Skeletal muscle cell (primary cell): ENCODE measurements at places on chromosomes 4 and X.

DNA sequence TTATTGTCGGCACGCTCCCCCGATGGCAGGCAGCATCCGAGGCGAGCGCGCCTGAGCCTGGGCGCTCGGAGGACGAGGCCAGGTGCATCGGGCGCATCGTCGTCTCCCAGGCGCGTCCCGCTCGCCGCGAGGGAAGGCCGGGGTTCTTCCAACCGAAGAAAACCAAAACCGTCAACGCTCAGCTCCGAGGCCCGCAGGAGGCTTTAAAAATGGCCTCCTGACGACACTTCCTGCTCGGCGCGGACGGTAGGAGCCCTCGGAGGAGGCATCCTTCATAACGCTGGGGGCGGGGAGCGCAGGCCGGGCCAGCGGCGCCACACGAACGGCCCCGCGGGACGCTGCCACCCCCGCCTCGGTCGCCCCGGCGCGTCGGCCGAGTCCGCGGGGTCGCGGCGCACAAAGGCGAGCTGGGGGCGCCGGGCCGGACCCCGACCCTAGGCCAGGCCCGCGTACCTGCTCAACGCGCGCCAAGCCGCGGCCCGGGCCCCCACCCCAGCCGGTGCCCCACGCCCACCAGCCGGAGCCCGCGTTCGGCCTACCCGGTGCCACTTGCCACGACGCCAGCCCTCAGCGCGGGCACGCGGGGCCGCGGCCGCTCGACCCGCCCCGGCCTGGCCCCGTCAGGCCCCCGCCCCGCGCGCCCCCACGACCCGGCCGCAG lies 501 bp downstream of the ZNF518B start:
- DNase-seq = peak; percentile 18

- DNase-seq = no peak
These were observed 51.4 kb upstream of the VCX3B start for GRCh38 chrX:8413279-8413678.

- DNase-seq = no peak
These were observed 24.5 kb upstream of the RNF212 start for GRCh38 chr4:1137850-1138249.

DNA sequence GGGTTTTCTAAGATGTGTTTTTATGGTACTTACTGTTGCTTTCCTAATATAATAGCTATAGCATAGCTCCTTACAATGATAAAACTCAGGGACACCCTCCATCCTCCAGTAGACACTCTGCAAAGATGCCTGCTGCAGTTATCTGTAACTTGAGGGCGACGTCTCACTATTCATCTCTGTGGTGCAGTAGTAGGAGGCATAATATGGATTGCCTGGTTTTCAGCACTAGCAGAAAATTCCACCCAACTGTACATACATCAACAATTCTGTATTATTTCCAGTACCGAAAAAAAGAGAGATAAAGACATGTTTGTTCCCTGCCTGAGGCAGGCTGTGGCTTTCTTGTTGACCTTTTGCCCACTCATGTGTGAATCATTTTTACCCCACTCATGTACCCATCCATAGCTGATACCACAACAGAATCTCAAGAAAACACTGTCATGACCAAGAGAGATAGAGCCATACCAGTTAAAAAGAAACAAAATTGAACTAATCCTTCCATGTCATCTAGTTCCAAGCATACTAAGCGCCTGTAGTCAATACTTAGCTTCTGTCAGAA lies 220.1 kb downstream of the RAB28 start:
- DNase-seq = no peak

GRCh38 chr4:142083264-142083663 lies 446.9 kb downstream of the IL15 start:
- DNase-seq = no peak

DNA sequence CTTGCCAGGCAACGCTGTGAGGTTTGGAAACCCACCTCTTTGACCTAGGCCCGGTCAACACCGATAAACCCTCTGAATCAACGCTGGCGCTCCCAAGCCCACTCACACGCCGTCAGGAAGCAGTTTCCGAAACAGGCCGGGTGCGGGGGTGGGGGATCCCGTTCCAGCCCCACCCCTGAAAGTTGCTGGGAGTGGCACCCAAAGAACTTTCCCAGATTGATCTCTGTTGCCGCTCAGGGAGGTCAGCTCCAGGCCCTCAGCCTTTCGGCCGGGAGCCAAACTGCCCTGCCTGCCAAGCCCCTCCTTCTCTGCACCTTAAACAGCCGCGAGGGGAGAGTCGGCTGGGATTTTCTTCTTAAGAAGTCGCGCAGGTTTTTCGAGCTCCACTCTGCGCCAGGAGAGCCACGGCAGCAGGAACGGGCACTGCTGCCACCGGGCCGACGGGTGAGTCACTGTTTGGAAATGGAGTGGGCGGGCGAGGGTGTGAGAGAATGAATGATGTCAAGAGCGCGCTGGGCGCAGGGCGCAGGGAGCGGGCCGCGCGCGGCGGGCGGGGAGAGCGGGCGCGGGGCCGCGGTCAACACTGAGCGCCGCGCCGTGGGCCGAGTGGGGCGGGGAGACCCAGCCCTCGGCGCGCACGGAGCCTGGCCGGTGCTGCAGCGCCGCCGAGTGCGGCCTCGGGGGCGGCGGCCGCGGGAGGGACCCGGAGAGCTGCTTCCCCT lies at the start of gene SGMS2:
Gene SGMS2 (plus strand): TSS at position 583 of the 722 bp plus-strand sequence. CDS start 70,622 bp downstream, outside the sequence.
- peak; percentile 75 for DNase-seq

DNA sequence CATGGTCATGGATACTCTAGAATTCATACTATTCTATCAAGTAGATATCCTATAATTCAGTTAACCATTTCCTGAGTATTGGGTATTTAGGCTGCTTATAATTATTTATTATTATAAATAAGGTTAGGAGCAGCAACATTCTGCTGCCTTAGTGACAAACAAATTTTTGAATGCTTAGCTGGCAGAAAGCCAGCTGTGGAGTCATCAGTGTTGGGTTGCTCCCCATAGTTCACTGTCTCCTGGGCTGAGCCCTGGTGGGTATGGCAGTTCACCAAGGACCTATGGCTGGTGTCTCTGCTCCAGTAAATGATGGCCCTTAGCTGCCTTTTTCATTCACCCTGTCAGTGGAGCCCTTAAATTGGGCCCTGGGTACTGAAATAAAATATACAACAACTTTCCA lies 61.8 kb downstream of the SMARCA5 start:
- DNase-seq = no peak

- DNase-seq = no peak
These were observed 100.3 kb upstream of the RPL34 start for GRCh38 chr4:108519911-108520601.

- DNase-seq = no peak
These were observed 1851.3 kb upstream of the PCDH7 start for GRCh38 chr4:28868841-28869240.

DNA sequence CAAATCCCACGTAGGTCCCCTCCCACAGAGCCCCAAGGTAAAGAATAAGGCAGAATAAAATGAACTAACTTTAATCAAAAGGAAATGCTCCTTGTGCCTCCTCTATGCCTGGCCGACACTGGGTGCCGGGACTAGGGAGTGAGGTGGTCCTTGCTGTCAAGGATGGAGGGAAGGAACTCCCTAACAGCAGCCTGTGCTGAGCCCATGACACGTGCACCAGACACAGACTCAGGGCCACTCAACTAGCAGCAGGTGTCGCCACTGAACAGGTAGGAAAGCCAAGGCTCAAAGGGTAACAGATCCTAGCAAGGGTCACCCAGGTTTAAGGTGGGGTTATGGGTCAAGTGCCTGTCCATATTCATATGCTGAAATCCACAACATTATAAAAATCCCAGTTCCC lies 29.2 kb downstream of the MSX1 start:
- DNase-seq = no peak

DNA sequence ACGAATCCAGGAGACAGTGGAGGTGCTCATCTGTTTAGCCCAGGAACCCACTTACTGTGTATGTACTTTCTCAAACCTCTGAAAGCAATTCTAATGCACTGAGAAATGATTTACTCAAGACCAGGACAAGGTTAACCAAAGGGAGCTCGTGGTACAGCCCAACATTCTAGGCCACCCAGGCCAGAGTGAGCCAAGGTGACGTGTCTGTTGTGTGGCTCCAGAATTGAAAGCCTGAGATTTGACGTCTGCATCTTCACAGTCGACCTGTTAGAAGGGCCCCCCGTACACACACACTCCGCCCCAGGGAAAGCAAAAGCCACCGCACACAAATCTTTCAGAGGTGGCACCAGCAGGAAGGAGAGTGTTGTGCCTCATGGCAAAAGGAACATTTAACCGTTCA lies 2.3 kb downstream of the MAP3K15 start:
- no peak for DNase-seq

DNA sequence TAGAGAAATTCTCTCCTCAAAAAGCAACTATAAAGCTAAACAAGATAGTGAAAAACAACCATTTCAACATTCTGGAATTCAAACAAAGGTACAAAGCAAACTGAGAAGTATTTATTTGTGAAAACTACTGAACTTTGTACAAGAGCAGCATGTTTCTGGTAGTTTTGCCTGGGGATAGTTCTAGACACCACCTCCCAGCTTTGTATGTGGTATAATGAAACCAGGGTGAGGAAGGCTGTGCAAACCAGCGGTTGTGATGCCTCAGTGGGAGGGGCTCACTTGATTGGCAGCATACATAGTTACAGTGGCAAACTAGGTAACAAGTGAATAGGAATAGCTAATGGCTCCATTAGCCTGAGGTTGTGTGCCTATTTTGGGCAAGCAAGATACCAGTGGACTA lies 18.6 kb upstream of the FRMD7 start:
- DNase-seq = no peak

GRCh38 chr4:104489731-104490095 lies 5.0 kb downstream of the CXXC4 start:
- no peak for DNase-seq

GRCh38 chr4:15392053-15392805 lies 35.6 kb upstream of the C1QTNF7 start:
- no peak for DNase-seq

DNA sequence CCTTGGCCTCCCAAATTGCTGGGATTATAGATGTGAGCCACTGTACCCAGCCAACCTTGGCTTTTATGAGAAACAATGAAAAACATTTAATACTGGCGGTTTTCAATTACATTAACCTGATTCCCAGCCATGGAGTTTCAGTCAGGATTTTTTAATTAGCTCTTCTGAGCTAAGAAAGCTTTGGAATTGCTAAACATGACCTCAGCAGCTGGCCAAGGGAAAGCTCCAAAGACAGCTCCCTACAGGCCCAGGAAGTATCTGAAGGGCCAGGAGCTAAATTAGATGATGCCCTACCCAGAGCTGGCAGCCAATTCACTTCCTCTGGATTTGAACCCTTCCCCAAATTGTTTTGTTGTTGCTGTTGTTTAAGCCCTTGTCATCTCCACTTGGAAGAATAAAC lies 26.5 kb upstream of the FUNDC1 start:
- no peak for DNase-seq

DNA sequence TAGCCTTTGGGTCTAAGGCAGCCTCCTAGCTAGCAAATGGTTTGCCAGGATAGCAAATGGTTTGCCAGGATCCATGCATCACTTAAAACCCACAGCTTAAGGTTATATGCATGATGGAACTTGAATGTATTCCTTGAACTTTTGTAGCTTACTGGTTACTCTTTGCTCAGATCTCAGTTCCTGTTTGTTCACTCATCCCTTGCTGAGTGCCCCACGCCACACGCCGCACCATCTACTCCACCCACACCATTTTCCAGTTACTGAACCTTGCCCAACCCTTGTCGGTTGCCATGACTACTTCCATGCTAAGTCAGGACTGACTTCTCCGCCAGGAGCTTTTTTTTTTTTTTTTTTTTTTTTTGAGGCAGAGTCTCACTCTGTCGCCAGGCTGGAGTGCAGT lies 29.5 kb upstream of the XIAP start:
- no peak for DNase-seq

DNA sequence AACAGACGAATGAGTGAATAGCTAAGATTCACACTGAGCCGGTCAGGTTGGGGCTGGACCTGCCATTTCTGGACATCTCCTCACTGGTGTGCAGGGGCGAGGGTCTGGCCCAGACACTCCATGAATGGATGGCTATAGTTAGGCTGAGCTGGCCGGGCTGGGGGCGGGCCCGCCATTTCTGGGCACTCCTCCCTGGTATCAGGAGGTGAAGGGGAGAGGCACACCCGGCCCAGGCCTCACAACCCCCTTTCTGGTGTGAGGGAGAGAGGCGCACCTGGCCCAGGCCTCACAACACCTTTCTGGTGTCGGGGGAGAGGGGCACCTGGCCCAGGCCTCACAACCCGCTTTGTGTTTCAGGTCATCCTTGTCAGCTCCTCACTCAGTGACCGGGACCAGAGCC lies 203.2 kb upstream of the PSAPL1 start:
- DNase-seq = no peak

- DNase-seq = no peak
These were observed 85.9 kb upstream of the UGT8 start for GRCh38 chr4:114512595-114513295.

GRCh38 chr4:87391576-87392054 lies 627 bp upstream of the HSD17B11 start:
- no peak for DNase-seq

DNA sequence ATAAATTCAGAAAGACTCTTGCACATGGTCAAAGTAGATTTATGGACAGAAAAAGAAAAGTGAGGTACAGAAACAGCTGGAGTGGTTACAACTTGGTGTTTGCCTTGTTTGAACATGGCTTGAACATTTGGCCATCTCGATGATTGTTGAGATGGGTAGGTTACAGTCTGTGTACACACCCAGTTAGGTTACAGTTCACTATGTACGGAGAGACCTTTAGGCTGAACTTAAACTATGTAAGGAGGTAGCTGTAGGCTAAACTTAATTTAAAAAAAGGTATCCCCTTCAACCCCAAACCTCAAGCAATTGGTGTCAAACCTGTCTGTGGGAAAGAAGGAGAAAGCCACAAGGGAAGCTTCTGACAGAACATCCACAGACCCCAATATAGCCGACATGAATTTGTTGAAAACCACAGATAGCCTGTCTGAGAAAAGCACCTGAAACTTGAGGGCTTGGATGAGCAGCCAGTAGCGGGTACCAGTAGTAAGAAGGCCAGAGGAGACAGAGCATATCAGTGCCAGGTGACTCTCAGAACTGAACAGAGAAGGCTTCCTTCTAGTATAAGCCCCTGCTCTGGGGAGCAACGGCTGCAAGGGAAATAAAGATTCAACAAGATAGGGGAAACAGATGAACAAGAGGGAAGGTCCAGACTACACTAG lies 247.9 kb upstream of the GALNTL6 start:
- DNase-seq = no peak

- DNase-seq = peak; percentile 10
These were observed 28.1 kb downstream of the SPANXC start for GRCh38 chrX:141214196-141214595.

GRCh38 chr4:15955670-15956069 lies 7.3 kb downstream of the FGFBP2 start:
- DNase-seq = no peak

DNA sequence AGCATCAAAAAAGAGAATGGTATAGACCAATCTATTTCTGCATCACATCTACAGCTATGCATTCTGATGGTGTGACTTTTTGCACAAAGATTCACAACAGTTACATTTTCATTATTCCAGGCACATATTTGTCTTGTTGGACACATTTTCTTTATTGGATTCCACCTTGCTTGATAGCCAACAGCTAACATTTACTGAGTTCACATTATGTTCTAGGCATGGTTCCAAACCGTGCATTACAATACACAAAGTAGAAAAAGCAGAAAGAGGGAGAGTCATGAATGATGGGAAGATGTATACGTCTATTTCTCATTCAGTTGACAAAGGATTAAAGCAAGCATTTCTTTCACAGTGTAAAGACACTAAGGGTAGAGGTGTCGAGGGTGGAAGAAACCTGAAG lies 22.9 kb upstream of the CLGN start:
- DNase-seq = no peak
